Naive thymus-derived CD4-positive, alpha-beta T cell (primary cell): ENCODE measurements at places on chromosomes 7 and 10. TPM values are rescaled to one million over a fixed set of nuclear protein-coding genes. Genes with fewer than 3 reads are reported as not detected.

DNA sequence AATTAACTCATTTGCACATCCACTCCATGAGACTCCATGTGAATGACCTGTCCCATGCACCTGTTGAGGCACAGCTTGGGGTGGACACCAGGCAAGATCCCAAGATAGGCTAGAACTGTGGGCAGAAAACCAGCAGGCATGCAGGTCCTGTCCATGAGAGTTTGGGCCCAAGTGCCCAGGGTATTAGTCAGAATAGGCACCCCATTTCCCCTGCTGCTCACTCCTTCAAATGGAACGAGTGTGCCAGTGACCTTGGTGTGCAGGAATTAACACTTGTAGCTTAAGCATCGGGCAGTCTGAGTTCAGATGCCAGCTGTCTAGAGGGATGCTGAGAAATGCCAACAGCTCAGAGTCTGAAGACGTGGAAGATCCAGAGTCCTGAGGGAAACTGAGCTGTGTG, 254.1 kb upstream of the GLI3 start:
- no peak overlapping the region for H3K4me3 ChIP-seq
- H3K36me3 ChIP-seq = no peaks in the 10 kb centered on the region
- H3K27me3 ChIP-seq = no peaks in the 10 kb centered on the region
- no peak overlapping the region for H3K27ac ChIP-seq
- no peak for DNase-seq

DNA sequence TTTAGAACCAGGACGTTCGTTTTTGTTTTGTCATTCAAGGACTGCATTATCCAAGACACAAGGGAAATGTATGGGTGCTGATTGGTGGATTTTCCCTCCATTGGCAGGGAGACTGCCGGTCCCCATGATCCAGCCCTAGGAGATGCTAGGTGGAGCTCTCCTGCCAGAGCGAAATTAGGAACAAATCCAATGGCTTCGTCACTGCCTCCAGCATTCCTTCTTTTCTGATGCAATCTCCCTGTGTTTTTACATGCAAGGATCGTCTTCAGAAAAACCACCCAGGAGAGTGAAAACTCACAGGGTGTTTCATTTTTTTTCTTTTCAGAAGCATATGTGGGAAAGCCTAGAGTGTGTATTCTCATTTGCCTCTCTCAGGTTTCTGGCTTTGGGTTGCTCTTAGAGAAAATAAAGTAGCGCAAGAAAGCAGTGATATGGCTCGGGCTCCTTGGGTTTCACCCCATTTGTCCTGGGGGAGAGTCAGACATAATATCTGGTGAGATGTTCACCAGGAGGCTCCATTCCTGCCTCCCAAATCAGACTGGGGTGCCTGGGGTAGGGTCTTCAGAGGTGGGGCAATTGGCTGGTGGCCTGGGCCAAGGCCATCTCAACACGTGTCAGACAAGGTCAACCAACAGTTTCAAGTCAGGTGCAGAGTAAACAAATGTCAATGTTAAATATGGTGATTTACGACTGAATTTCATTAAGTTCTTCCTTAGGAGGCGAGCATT, 450.9 kb upstream of the MKI67 start:
- H3K4me3 ChIP-seq = no peak overlapping the region
- H3K27ac ChIP-seq = no peak overlapping the region
- no peaks in the 10 kb centered on the region for H3K36me3 ChIP-seq
- DNase-seq = no peak
- H3K27me3 ChIP-seq = no peaks in the 10 kb centered on the region

- no peaks in the 10 kb centered on the region for H3K27me3 ChIP-seq
- no peaks in the 10 kb centered on the region for H3K4me1 ChIP-seq
- no peak for DNase-seq
- no peak overlapping the region for H3K4me3 ChIP-seq
- no peak overlapping the region for H3K27ac ChIP-seq
Observed at GRCh38 chr10:13632884-13633440, 46.2 kb downstream of the PRPF18 start.

DNA sequence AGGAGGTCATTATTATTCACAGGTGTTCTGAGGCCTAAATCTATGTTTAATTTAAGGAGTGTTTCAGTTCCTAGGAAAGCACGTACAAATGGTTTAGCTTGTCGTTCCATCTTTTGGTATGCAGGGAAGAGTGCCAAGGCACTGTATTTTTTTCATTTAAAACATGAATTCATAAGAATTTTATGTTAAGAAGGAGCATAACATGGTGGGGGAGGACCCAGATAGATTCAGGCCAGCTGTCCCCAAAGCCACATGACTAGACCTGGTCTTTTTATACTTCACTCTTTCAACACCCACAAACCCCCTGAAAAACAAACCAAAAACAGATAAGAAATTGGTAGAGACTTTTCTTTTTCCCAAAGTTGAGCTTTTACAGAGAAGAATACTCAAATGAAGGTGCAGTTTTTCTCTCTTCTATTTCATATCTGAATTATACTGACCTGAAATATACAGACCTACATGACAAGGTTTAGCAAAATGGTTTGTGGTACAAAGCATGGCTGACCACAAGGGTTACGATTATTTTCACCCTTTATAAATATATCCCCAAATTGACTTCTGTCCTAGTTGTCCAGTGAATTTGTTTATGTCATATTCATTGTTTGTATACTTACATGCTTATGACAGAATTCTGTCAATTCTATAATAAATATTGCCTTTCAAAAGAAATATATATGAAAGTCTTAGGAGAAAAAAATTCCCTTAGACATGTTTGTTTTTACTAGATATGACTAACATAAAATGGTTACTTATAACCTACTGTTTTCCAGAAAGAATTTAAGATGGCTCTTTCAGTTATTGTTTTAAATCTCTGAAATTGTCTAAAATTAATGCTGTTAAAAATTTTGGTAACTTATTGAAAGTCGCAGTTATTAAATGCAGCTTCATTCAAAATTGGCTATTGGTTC, 71.3 kb downstream of the AP3M1 start:
- no peak overlapping the region for H3K4me3 ChIP-seq
- H3K36me3 ChIP-seq = peaks cover 7% of the 10 kb centered on the region
- H3K27ac ChIP-seq = no peak overlapping the region
- H3K4me1 ChIP-seq = peaks cover 15% of the 10 kb centered on the region

DNA sequence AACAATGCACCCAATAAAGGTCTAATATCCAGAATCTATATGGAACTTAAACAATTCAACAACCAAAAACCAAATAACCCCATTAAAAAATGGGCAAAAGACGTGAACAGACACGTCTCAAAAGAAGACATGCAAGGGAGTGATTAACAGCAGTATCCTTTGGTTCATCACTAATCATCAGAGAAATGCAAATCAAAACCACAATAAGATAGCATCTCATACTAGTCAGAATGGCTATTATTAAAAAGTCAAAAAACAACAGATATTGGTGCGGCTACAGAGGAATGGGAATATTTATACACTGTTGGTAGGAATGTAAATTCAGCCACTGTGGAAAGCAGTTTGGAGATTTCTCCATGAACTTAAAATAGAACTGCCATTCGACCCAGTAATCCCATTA, 46.6 kb downstream of the MSRB2 start:
- no peak overlapping the region for H3K27ac ChIP-seq
- H3K4me3 ChIP-seq = no peak overlapping the region
- H3K27me3 ChIP-seq = no peaks in the 10 kb centered on the region
- no peak for DNase-seq
- H3K36me3 ChIP-seq = no peaks in the 10 kb centered on the region

- no peaks in the 10 kb centered on the region for H3K4me1 ChIP-seq
- H3K27ac ChIP-seq = no peak overlapping the region
- H3K4me3 ChIP-seq = no peak overlapping the region
- no peak for DNase-seq
- H3K27me3 ChIP-seq = no peaks in the 10 kb centered on the region
- H3K36me3 ChIP-seq = no peaks in the 10 kb centered on the region
Observed at GRCh38 chr10:104041891-104042535, 43.7 kb downstream of the COL17A1 start.

DNA sequence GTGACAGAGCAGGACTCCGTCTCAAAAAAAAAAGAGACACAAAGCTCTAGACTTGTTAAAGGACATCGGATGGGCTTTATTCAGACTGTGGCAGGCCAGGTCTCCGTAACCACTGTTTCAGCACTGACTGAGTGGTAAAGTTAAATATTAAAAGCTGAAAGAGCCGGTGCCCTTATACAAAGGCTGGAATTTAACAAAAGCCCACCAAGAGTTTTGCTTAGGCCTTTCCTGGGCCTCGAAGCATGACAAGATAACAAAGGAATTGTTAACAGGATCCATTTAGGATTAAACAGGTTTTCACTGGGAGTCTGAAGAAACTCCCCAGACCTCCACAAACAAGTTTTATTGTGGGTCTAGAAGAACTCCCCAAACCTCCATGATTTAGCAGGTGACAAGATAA, 727.8 kb downstream of the TYW1 start:
- H3K4me3 ChIP-seq = no peak overlapping the region
- DNase-seq = no peak
- no peaks in the 10 kb centered on the region for H3K27me3 ChIP-seq
- H3K27ac ChIP-seq = no peak overlapping the region
- H3K36me3 ChIP-seq = no peaks in the 10 kb centered on the region
- no peaks in the 10 kb centered on the region for H3K4me1 ChIP-seq

Gene IDE
- 11.2 TPM for polyA plus RNA-seq

GRCh38 chr10:75632805-75633462, 201.5 kb downstream of the LRMDA start:
- no peak overlapping the region for H3K27ac ChIP-seq
- H3K27me3 ChIP-seq = no peaks in the 10 kb centered on the region
- no peaks in the 10 kb centered on the region for H3K4me1 ChIP-seq
- no peaks in the 10 kb centered on the region for H3K36me3 ChIP-seq

Gene AKR1C2
- polyA plus RNA-seq = not detected

Gene CALML3
- polyA plus RNA-seq = not detected

Gene SFRP5
- not detected for polyA plus RNA-seq
